ENCODE measurements at places on chromosomes 7 and 10.

DNA sequence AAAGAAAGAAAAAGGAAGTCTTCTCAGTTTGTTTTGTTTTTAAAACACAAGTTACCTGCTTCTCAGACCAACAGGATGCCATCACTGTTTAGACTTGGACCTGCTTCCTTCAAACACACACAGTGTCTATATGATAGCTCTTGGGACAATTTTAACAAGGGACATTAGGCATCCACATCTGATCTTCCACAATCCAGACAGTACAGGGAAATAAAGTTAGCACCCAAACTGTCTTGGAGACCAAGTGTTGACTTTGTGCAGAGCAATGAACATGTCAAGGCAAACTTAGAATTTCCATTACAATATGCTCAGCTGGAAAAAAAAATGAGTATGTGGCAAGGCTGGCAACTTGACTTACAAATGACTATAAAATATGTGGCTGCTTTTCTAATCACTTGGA lies 80.9 kb downstream of the SGMS1 start:
- no peak for ATAC-seq

GRCh38 chr10:71837098-71837827 lies 13.8 kb downstream of the PSAP start:
- ATAC-seq = no peak

DNA sequence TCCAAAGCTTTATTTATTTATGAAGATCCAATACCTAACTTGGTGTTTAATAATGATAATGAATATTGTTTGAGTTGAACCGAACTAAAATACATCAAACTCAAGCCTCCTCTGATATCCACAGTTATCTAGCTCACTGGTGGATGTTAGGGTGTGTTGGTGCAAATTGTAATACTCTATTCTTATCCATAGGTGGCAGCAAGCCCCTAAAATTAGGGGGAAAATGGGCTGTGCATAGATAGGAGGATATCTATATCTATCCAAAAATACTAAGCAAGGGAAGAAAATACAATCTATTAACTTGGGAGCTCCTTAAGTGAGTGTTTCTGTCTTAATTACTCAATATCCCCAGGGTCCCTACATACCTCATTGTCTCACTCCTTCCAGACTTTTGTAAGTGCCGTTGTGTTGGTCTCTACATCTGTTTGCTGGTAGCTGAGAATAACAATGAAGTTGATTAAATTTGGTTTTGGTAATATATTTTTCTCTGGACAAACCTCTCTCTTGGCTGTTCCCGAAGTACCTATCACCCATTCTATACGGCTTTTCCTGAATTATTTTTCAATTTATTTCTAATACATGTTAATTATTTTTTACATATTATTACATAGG lies 55.0 kb upstream of the VWDE start:
- peak; percentile 100 for ATAC-seq

GRCh38 chr10:7185367-7185690 lies 225.5 kb downstream of the SFMBT2 start:
- no peak for ATAC-seq

- peak; percentile 78 for ATAC-seq
Observed at GRCh38 chr10:689452-690371, at the start of gene DIP2C. Gene DIP2C, minus strand, starts transcription at chr10:689668. Its CDS starts 90 bp downstream, at chr10:689578.

DNA sequence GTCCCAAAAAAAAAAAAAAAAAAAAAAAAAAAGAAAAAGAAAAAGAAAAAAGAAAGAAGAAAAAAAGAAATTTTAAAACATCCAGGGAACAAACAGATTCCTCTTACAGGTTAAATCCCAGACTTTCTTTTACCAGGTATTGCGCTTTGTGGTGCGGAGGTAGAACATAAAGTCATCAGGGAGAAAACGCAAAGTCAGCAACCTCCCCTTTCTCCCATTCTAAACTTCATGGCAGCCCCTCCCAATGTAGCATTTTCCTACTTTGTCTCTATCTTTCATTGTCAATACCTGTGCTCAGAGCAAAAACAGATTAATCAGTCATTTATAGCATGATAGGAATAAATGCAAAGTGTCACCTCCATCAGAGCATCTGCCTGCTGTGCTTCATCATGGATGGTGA lies 299.7 kb downstream of the SFMBT2 start:
- no peak for ATAC-seq

- ATAC-seq = no peak
Observed at GRCh38 chr7:11413901-11414300, 418.1 kb downstream of the THSD7A start.

DNA sequence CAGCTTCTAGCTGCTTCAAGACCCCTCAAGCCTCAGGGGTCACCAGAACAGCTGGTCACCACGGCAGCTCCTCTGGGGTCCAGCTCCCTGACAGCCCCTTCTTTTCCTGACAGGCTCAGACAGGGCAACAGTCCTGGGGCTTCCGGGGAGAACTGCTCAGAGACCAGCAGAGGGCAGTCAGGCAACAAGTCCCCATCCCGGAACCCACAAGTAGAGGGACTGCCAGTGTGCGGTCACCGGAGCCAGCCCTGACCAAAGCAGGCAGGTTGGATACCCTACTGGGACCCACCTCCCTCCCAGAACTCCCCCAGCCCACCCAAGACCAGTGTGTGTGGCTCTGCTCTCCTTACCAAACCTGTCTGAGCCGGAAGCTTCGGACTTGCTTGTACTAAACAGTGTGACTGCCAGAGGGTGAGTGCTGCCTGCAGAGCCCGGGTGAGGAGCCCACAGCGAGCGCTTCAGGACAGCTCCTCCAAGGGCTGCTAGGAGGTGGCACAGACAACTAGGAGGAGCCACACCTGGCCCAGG lies 40.3 kb downstream of the YKT6 start:
- peak; percentile 95 for ATAC-seq

- ATAC-seq = peak; percentile 67
Observed at GRCh38 chr10:12019283-12019971, 23.2 kb downstream of the UPF2 start.

GRCh38 chr10:15334650-15335323 lies 36.3 kb downstream of the FAM171A1 start:
- no peak for ATAC-seq

DNA sequence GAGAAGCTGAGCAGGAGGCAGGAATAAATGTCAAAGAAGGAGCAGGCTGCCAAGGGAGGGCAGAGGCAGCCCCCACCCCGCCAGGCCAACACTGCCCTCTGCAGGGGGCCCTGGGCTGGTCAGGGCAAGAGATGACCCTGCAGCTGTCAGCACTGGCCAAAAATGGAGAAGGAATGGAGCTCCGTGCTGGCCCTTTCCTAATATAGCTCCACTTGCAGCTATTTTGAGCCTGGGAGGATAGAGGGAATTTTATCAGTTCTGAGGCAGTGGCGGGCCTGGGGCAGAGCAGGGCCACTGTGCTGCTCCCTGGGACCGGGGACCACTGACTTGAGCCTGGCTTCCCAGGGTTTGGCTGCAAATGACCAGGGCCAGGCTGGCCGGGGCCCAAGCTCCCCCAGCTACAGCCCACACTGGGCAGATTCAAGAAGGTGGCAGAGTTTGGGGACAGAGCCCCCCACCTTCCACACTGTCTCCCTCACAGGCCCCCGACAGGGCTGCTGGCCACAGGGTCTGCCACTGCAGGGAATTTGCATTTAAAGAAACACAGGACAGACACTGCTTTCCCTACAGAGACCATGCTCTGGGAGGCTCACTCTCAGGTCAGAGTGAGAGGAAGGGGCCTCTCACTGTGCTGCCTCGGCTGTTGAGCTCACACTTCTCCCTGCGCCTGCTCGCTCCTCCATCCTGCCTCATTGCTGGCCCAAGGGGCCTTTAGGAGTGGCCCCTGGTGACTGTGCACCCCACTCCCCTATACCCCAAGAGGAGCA lies 16.2 kb downstream of the LDB3 start:
- ATAC-seq = peak; percentile 67

DNA sequence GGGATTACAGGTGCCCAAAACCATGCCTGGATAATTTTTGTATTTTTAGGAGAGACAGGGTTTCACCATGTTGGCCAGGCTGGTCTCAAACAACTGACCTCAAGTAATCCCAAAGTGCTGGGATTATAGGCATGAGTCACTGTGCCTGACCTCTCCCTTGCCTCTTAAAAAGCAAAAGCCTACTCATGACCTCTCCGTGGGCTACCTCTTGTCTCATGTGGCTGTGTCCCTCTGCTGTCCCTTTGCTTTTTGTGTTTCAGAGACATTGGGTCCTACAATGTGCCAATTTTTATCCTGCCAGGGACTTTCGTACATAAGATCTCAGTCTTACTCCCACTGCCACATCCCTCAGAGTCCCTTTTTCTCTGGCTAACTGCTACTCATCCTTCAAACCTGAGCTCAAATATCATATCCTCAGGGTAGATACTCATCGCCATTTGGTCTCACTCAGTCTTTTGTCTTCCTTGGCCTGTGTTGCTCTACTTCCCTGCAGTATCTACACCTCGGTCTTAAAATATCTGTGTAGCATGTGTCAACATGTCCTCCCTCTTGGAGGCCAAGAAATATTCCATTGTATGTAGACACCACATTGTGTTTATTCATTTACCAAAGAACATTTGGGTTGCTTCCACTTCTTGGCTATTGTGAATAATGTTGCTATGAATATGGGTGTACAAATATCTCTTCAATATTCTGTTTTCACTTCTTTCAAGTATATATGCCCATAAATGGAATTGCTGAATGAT lies 465.0 kb upstream of the KLF6 start:
- ATAC-seq = no peak

- ATAC-seq = no peak
Observed at GRCh38 chr10:128083191-128083895, 42.9 kb downstream of the MKI67 start.

DNA sequence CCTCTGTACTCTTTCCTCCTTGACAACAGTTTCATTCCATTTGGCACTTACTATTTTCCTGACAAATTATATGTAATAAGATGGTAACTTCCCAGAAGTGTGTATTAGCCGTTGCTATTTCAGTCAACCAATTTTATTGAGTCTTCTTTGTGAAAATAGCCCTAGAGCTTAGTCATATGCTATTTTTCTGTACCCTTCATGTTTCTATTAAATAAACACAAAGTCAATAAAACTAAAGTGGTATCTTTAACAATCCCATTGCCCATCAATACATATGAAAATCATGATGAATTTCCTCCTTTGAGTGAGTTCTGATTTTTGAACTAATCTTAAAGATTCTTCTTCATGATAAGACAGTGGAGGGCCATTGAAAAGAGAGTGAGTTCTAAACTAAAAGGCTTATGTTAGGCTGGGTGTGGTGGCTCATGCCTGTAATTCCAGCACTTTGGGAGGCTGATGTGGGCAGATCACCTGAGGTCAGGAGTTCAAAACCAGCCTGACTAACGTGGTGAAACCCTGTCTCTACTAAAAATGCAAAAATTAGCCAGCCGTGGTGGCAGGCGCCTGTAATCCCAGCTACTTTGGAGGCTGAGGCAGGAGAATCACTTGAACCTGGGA lies 5.9 kb upstream of the MYPN start:
- ATAC-seq = no peak

GRCh38 chr7:36088966-36089365 lies 64.1 kb upstream of the EEPD1 start:
- no peak for ATAC-seq

DNA sequence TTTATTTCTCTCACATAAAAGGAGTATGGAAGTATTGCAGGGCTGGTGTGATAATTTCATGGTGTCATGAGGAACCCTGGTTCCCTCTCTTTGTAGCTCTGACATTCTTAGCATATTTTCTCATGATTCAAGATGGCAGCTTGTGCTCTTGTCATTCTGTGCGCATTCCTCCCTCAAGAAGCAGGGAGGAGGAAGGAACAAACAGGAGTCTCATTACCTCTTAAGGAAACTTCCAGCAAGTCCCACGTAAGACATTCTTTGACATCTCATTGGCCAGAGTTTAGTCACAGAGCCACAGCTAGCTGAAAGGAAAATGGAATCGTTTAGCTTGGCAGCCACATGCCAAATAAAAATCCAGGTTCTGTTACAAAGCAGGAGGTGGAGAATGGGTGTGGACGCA lies 546.8 kb downstream of the LRMDA start:
- no peak for ATAC-seq

- ATAC-seq = no peak
Observed at GRCh38 chr7:138009350-138009653, 7.4 kb upstream of the CREB3L2 start.

DNA sequence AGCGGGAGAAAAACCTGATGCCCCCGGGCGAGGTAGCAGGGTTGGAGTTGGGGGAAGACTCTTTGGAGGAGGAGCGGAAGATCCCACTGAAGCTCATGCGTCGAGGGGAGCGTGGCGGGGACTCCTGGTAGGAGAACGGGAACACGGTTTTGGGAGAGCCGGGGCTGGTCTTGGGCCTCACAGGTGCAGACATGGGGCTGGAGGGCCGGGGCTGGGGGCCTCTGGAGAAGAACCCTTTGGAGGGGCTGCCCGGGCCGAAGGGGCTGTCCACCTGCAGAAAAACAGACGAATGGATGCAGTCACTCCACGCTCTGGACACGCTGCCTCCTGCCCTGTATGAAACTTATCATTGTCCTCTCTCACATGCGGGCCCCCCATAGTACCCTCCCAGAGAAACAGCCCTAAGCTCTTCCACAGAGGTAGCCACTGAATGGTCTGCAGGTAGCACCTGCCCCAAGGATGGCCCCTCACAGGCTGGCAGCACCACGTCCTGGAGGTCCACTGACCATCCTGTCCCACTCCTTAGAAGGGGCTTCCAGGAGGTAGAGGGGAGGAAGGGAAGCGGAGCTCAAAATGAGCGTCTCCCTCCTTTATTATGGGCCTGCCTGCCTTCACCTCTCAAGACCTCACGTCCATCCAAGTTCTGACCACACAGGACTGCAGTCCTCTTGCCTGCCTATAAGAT lies 95.6 kb downstream of the PRKAG2 start:
- no peak for ATAC-seq

DNA sequence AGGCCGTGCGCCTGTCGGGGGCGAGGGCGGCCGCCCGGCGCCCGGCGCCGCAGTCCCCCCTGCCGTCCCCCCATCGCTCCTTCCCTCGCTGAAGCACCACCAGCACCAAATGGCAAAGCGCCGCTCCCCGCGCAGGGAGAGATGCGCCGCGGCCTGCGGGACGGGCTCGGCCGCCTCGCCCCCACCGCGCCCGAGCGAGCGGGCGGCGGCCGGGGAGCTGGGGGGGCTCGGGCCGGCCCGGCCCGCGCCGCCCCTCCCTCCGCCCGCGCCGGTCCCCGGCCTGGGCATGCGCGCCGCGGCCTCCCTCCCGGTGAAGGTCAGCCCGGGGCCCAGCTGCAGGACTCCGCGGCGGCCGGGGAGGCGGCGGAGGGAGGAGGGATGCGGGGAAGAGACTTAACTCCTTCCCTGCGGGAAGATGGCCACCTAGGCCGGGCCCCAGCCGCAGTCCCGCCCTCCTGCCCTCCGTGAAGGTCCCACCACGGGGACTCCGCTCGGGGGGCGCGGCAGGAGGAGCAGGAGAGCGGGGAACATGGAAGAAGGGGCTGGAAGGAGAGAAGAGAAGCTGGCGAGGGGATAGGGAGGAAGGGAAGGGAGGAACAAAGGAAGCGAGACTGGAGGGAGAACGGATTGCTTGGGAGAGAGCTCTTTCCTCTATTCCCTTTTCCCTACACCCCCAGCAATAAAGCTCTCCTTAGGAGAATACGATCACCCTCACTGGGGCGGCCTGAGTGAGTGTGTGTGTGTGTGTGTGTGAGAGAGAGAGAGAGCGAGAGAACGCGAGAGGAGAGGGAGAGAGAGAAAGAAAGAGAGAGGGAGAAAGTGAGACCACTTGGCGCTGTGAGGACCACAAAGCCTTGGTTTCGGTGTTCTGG lies 3.4 kb upstream of the SMARCD3 start:
- ATAC-seq = peak; percentile 64

- no peak for ATAC-seq
Observed at GRCh38 chr10:9382533-9382866, 1328.0 kb downstream of the GATA3 start.

GRCh38 chr7:72925546-72926120 lies 738 bp downstream of the POM121 start:
- no peak for ATAC-seq

GRCh38 chr10:78933828-78934531 lies 134.8 kb upstream of the ZMIZ1 start:
- ATAC-seq = no peak

All from SK-N-SH treated with all-trans-retinoic acid at 6 μM for 48 hours (cell line).